ENCODE measurements at places on chromosomes 1 and 21. TPM values are rescaled to one million over a fixed set of nuclear protein-coding genes. Genes with fewer than 3 reads are reported as not detected.

Gene EDN2
- not detected for total RNA-seq

Gene KHDC4
- 28.6 TPM for total RNA-seq

Gene LIPI
- not detected for total RNA-seq

Gene IFI44
- total RNA-seq, result 107 TPM

Gene MANEAL
- 5.6 TPM for total RNA-seq

Gene CCDC27
- not detected for total RNA-seq

- peak; percentile 26 for DNase-seq
Observed at GRCh38 chr1:55244476-55245099, 29.4 kb upstream of the USP24 start.

GRCh38 chr1:242178924-242179708 is 180.2 kb upstream of the MAP1LC3C start:
- no peak for DNase-seq

DNA sequence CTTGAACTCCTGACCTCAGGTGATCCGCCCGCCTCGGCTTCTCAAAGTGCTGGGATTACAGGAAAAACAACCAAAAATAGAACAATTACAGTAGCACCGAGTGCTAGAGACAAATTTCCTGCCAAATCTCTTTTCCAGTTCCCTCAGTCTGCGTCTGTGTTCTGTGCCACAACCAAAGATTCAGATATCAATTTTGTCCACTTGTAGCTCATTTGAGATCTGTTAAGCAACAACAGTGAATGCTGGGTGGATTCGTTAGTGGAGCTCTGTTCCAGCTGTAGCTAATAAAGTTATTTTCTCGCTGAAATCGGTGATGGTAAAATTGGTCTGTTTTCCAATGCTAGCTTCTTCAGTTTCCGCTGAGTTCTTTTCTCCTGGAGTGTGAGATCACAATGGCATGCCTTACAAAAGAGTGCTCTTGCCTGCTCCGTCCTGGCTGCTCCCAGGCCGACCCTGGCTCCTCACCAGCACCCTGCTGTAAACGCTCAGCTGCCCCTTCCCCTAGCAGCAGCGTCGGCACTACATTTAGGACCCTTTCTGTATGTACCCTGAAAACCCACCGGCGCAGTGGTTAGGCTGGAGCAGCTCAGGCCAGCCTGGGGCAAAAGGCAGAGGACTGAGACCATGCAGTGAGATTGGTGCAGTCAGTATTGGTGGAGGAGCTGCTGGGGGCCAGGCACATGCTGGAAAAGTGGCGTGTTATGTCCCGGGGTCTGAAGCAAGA is 395.4 kb downstream of the KIF26B start:
- DNase-seq, result no peak

DNA sequence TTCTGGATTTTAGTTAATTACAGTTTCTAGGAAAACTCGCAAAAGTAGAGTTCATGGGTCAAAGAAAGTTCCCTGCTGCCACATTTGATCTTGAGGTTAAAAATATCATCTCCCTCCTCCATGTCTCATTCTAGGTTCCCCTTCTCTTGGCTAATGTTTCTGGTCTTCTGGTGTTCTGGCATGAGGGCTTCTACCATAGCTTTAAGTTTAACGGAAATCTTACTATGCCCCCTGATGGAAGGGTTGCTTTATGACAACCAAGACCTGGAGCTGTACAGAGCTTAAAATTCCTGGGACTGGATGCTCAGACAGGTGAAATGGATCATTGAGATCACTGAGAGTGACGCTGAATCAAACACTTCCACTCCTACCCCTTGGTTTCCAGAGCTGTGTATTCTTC is 1881.7 kb downstream of the MRPL39 start:
- DNase-seq, result no peak

DNA sequence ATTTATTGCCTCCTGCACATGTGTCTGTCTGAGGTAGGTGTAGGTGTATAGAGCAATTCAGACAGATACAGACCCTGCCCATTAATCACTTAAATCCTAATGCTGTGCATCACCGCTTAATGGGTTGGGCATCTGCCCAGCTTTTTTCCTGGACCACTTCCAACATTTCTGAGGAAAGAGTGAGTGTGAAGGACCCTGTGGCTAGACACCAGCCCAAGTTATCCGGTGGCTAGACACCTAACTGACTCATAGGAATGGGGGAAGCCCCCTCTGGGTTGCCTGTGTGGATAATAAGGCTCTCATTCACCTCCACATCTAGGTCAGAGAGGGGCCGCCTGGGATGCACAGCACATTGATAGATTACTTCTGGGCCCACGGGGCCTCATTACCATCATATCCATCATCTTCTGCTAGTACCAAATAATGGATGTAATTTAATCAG is 121.1 kb upstream of the RAVER2 start:
- DNase-seq, result peak; percentile 52

DNA sequence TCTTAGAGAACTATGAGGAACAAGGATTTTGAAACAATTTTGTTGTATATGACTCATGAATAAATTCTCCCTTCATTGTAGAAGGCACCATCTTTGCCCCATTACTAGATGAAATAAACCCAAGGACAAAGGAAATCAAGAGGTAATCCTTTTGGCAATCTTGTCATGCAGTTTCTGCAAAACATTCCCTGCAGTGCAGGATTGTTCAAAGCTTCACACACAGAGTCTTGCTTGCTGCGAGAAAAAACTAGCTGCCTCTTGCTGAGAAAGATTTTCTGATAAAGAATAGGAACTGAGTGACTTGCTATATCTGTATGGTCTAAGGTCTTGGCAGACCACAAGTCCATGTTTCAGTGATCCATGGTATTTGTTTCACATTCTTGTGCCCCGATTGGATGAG is 657.4 kb upstream of the ADGRL4 start:
- DNase-seq, result no peak

- no peak for DNase-seq
Observed at GRCh38 chr1:168518201-168518689, 25.6 kb downstream of the XCL2 start.

GRCh38 chr1:154221278-154222001 is 685 bp downstream of the UBAP2L start:
- DNase-seq, result peak; percentile 58

All from RPMI7951 (cell line).